GM23338 (cell line): ENCODE measurements at places on chromosomes 1 and 21.

DNA sequence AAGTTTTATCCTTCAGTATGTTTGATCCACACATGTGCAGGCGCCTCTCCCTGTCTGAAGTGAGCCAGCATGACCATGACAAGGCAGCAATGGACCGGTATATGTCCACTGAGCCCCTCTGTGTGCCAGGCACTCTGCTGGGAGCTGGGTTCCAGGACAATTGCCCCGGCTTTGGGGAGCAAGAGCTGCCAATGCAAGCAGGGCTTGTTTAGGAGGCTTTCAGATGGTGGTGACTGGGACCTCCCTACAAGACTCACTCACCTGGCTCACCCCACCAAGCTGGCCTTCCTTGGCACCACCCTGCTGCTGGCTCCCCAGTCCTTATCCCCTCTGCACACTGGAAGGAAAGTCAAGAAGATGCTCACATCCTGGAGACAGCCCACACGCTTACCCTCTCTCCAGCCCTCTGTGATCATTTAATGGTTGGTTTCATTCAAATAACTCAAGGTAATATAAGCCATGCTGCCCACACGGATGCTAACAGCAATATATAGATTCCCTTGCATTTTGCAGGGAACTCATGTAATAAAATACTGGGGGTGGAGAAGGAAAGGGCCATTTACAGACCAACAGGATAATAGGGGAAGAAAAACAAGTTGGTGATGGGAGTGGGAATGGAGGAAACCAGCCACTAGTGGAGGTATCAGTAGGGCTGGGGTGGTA is 23.6 kb downstream of the KCND3 start:
- no peak overlapping the region for H3K4me3 ChIP-seq
- no peak for DNase-seq
- H3K4me1 ChIP-seq, result peaks cover 9% of the 10 kb centered on the region
- H3K36me3 ChIP-seq, result no peaks in the 10 kb centered on the region
- no peaks in the 10 kb centered on the region for H3K27me3 ChIP-seq

- H3K4me3 ChIP-seq, result no peak overlapping the region
- DNase-seq, result no peak
- H3K4me1 ChIP-seq, result no peaks in the 10 kb centered on the region
- H3K36me3 ChIP-seq, result no peaks in the 10 kb centered on the region
Measured at GRCh38 chr1:193448682-193449461, 262.5 kb upstream of the B3GALT2 start.

GRCh38 chr21:42584296-42584641 is 69.2 kb upstream of the PDE9A start:
- H3K36me3 ChIP-seq, result no peaks in the 10 kb centered on the region
- no peak overlapping the region for H3K27ac ChIP-seq
- no peak for DNase-seq
- no peaks in the 10 kb centered on the region for H3K27me3 ChIP-seq

DNA sequence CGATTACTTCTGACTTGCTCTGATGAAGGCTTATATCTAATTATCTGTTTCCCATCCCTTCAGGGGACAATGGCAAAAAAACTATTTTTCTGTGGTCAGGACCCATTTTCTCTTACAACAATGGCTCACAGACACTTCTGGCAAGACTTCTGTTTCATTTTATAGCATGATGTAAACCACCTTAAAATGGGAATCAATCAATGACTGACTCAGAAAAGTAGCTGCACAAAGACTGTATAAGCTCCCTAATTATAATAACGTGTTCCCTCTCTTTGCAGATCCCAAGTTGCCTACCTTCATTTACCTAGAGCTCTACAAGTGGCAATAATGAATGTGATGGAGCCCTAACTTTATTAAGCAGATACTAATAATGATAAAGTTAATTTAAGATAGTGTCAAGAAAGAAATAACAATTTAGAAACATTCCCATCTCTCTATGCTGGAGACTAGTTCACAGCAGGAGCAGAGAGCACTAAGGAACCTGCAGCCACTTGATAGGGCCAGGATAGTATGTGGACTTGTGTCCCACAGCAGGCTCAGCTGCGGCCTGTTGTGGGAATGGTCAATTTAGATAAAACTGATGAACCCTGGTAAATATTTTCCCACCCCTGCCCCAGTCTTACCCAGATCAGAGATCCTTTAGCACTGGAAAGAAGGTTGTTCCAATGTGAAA is 538 bp downstream of the GBP2 start:
- no peak for DNase-seq
- no peaks in the 10 kb centered on the region for H3K27me3 ChIP-seq
- no peak overlapping the region for H3K27ac ChIP-seq
- H3K36me3 ChIP-seq, result no peaks in the 10 kb centered on the region
- no peaks in the 10 kb centered on the region for H3K4me1 ChIP-seq

DNA sequence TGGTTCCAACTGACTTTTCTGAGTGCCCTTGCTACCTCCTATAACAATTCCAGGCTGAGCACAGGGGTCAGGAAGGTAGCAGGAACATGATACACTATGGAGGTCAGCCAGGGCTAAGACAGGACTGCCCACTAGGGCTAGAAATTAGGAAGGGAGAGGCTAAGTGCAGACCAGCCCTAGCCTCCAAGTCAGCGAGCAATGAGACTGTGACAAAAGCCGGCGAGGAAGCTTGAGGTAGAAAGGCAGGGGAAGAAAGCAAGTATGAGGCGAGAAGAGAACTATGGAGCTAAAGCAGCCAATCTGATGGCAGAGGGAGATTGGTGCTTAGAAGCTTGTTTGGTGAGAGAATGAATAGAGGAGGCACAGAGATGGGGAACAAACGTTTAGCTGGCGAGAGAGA is 4.7 kb downstream of the UROD start:
- H3K36me3 ChIP-seq, result no peaks in the 10 kb centered on the region
- DNase-seq, result peak; percentile 15
- no peak overlapping the region for H3K27ac ChIP-seq
- H3K4me1 ChIP-seq, result peaks cover 7% of the 10 kb centered on the region; the same call in 1 of the 2 replicates
- H3K27me3 ChIP-seq, result no peaks in the 10 kb centered on the region

- no peak overlapping the region for H3K4me3 ChIP-seq
- H3K27ac ChIP-seq, result no peak overlapping the region
- DNase-seq, result no peak
- peaks cover 3% of the 10 kb centered on the region; the same call in 1 of the 2 replicates for H3K4me1 ChIP-seq
- no peaks in the 10 kb centered on the region for H3K27me3 ChIP-seq
Measured at GRCh38 chr21:42141643-42142042, 70.5 kb downstream of the UMODL1 start.

- no peaks in the 10 kb centered on the region for H3K36me3 ChIP-seq
Measured at GRCh38 chr1:202014915-202015661, 4.7 kb downstream of the ELF3 start.

- no peaks in the 10 kb centered on the region for H3K4me1 ChIP-seq
- H3K36me3 ChIP-seq, result no peaks in the 10 kb centered on the region
- H3K27me3 ChIP-seq, result no peaks in the 10 kb centered on the region
- no peak overlapping the region for H3K27ac ChIP-seq
- no peak overlapping the region for H3K4me3 ChIP-seq
Measured at GRCh38 chr21:42484966-42485365, 11.1 kb downstream of the RSPH1 start.

DNA sequence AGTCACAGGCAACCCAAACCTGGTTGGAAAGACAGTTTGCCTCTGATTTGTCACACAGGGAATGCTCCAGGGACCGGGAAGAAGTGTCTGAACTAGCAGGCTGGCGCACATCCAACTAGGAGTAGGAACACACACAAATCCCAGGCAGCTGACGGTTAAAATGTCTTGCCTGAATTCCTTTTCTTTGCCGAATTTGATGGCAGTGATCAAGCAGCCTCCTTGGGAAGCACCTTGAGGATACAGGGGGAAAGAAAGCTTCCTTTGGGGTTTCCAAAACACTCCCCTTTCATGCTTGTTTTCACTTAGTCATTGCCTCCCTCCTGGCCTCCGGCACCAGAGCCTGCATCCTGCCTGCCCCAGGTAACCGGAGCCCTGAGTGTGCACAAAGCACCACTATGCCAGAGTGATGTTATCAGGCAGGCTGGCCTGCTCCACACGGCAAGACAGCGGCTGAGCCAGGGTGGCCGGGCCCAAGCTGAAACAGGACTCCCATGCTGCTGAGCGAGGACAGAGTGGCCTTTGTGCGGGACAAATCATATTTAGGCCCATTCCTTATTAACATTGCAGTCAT is 193.8 kb downstream of the LMX1A start:
- H3K27ac ChIP-seq, result no peak overlapping the region
- peak; percentile 62 for DNase-seq
- no peaks in the 10 kb centered on the region for H3K36me3 ChIP-seq
- H3K27me3 ChIP-seq, result no peaks in the 10 kb centered on the region

DNA sequence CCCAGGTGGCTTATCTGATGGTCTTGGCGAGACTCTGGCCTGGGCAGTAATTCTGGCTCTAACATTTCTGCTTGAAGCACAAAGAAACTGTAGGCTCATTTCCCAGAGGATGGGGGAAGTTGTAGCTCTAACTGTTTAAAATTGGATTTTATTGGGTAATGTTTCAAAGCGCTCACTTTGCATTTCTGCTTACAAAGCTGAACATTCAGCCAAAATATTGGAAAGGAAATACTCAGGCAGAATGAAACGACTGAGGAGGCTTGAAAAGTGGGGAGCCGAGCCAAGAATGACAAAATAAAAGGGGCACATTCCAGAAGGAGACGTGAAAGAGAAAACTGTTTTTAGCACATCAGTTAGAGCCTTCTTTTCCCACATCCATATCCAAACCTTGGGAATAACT is 202.6 kb downstream of the GRIK1 start:
- no peak overlapping the region for H3K27ac ChIP-seq
- no peaks in the 10 kb centered on the region for H3K4me1 ChIP-seq
- H3K4me3 ChIP-seq, result no peak overlapping the region
- no peak for DNase-seq

DNA sequence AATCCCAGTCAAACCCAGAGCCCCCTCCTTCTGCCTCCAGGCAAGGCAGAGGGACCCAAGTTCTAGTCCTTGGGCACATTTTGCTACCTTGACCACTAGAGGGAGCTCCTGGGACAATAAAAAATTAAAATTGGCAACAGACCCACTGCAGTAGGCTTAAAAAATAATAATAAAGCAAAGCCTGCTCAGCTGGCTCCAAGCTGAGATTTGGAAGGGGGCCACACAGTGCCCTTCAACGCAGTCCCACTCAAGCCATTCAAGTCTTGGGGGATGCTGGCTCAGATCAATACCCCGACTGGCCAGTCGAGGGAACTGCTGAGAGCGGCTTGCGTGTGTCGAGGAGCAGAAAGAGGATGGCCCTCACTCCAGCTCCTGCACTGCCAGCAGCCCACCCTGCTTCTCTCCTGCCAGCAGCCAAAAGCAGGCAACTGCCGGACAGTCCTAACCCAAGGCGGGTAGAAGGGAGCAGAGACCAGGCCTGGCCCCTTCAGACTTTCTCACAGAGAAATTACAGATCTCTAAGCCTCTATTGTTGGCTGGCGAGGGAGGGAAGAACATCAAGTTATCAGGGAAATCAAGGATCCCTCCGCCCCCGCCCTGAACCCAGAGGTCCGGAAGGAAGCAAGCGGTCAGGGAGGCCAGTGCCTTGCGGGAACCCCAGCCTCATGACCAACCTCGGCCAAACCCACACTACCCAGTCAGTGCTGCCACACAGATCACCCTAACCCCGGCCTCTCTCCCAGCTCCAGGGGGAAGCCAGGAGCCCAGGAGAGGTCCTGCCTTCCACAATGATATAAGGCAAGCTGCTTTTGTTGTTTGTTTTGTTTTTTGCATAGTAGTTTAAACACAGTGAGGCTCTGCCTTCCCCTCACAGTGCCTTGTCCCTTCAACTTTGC is 4.9 kb upstream of the ALDH4A1 start:
- no peaks in the 10 kb centered on the region for H3K36me3 ChIP-seq
- H3K27ac ChIP-seq, result no peak overlapping the region
- H3K27me3 ChIP-seq, result no peaks in the 10 kb centered on the region
- DNase-seq, result peak; percentile 77

DNA sequence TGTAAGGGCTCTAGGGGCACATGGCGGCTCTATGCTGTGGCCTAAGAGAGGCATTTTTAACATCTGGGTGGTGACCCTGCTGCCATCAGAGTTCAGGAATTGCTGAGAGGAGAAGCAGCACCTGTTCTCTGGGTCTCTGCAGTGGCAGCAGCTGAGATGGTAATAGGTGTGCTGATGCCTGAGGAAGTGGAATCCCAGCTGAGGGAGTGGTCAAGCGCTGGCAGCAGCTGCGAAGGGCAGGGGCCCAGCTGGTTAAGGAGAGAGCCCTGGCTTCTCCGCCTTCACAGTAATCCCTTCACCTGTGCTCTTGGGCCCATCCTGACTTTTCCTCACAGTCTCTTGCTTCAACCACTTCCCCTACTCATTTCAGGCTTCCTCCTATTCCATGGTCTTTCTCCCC is 39.8 kb downstream of the GJA5 start:
- no peak for DNase-seq
- peaks cover 13% of the 10 kb centered on the region for H3K4me1 ChIP-seq
- H3K27me3 ChIP-seq, result no peaks in the 10 kb centered on the region
- no peak overlapping the region for H3K4me3 ChIP-seq
- no peaks in the 10 kb centered on the region for H3K36me3 ChIP-seq
- no peak overlapping the region for H3K27ac ChIP-seq

- DNase-seq, result peak; percentile 21
- H3K36me3 ChIP-seq, result no peaks in the 10 kb centered on the region
- no peak overlapping the region for H3K27ac ChIP-seq
- no peak overlapping the region for H3K4me3 ChIP-seq
Measured at GRCh38 chr21:14857529-14857928, 207.3 kb downstream of the NRIP1 start.

- no peaks in the 10 kb centered on the region; the same call in 1 of the 2 replicates for H3K36me3 ChIP-seq
- H3K4me3 ChIP-seq, result no peak overlapping the region
- no peak for DNase-seq
- no peaks in the 10 kb centered on the region for H3K27me3 ChIP-seq
- peaks cover 19% of the 10 kb centered on the region for H3K4me1 ChIP-seq
- H3K27ac ChIP-seq, result no peak overlapping the region
Measured at GRCh38 chr1:55172687-55173086, 42.5 kb downstream of the USP24 start.

GRCh38 chr1:168833362-168833761 is 104.4 kb upstream of the DPT start:
- no peaks in the 10 kb centered on the region for H3K27me3 ChIP-seq
- no peak overlapping the region for H3K27ac ChIP-seq
- no peaks in the 10 kb centered on the region for H3K36me3 ChIP-seq
- no peak overlapping the region for H3K4me3 ChIP-seq
- peaks cover 11% of the 10 kb centered on the region; the same call in 1 of the 2 replicates for H3K4me1 ChIP-seq

- peaks cover 9% of the 10 kb centered on the region for H3K27me3 ChIP-seq
- DNase-seq, result no peak
- no peaks in the 10 kb centered on the region for H3K36me3 ChIP-seq
- H3K4me3 ChIP-seq, result no peak overlapping the region
- peaks cover 28% of the 10 kb centered on the region for H3K4me1 ChIP-seq
- no peak overlapping the region for H3K27ac ChIP-seq
Measured at GRCh38 chr1:36159614-36160387, 3.8 kb downstream of the MAP7D1 start.

- no peak overlapping the region for H3K4me3 ChIP-seq
- no peaks in the 10 kb centered on the region for H3K36me3 ChIP-seq
- H3K4me1 ChIP-seq, result no peaks in the 10 kb centered on the region
- no peak for DNase-seq
- H3K27ac ChIP-seq, result no peak overlapping the region
Measured at GRCh38 chr1:36894824-36895223, 139.5 kb downstream of the GRIK3 start.

- H3K4me1 ChIP-seq, result peaks cover 7% of the 10 kb centered on the region; the same call in 1 of the 2 replicates
- H3K27me3 ChIP-seq, result no peaks in the 10 kb centered on the region
- no peak overlapping the region for H3K4me3 ChIP-seq
- no peak for DNase-seq
Measured at GRCh38 chr21:39658066-39658465, 45.3 kb downstream of the B3GALT5 start.

- H3K36me3 ChIP-seq, result no peaks in the 10 kb centered on the region
- no peak overlapping the region for H3K4me3 ChIP-seq
- no peaks in the 10 kb centered on the region for H3K4me1 ChIP-seq
- no peaks in the 10 kb centered on the region for H3K27me3 ChIP-seq
- no peak overlapping the region for H3K27ac ChIP-seq
- no peak for DNase-seq
Measured at GRCh38 chr1:242784084-242784483, 259.6 kb upstream of the PLD5 start.
